ENCODE measurements at places on chromosomes 3 and 15.

GRCh38 chr3:98695796-98696195, 67.3 kb upstream of the ST3GAL6 start:
- DNase-seq = no peak

- no peak for DNase-seq
These were observed 7.5 kb upstream of the UBL7 start for GRCh38 chr15:74468341-74469032.

DNA sequence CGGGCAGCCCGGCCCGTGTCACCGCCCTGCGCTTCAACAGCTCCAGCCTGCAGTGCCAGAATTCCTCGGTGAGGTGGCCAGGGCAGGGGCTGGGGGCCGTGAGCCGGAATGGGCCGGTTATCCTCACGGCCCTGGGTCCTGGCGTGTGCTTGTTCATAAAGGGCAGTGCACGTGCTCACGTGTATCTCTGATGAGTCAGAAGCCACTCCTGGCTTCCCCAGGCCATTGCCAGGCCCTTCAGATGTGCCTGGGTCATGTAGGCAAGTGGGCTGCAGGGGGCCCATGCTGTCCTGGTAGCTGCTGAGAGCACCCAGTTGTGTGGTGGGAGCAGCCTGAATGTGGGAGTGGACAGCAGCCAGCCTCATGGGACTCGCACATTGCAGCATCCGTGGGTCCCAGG, 29.2 kb downstream of the PLXNA1 start:
- no peak for DNase-seq

DNA sequence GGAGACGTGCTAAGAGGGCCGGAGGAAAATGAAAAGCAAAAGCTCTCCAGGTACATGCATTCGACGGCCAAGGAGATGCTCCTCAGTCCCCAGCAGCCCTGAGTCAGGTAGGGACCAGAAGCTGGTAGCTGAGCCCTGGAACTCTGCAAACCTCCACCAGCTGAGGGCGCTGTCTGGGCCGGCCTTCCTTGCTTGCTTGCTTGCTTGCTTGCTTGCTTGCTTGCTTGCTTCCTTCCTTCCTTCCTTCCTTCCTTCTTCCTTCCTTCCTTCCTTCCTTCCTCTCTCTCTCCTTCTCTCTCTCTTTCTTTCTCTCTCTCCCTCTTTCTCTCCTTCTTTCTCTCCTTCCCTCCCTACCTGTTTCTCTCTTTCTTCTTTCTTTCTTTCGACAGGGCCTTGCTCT, 94.6 kb upstream of the RASGRF1 start:
- no peak for DNase-seq

DNA sequence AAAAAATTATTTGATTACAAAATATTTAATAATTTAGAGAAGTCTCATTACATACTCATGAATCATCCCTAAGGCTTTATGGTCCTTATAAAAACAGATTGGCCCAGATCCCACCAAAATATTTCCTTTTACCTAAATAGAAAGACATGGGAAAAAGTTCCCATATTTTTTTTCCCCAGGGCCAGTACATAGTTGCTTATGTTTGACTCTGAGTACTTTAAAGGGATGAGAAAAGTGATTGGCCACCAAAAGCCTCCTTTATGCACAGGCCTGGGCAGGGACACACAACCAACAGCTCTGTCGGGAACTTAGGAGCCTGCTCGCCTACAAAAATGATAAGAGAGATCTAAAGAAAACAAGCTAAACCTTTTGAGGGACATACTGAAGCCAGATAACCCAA, 22.3 kb downstream of the KCNAB1 start:
- no peak for DNase-seq

DNA sequence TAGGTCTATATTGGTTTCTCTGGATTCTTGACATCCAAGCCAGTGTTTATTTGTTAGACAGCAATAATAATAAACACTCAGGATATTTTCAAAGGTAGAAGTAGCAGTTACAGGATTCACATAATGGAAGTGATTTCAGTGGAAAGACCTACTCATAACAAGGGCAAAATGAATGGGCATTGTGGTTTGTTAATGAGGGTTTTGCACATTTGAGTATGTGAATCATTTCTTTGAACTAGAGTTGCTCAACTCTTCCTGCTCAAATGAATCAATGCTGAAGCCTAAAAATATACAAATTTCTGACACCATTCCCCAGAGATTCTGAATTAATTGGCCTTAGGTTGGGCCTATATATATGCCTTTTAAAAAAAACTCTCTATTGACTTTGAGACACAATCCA, 4.1 kb upstream of the COL6A5 start:
- no peak for DNase-seq

- DNase-seq = no peak
These were observed 71.1 kb downstream of the EPHB3 start for GRCh38 chr3:184632551-184633236.

- no peak for DNase-seq
These were observed 2.8 kb downstream of the CDAN1 start for GRCh38 chr15:42734076-42734672.
